Peyer's patch (tissue), 4 donors: ENCODE measurements at places on chromosomes 5 and 9. TPM values are rescaled to one million over a fixed set of nuclear protein-coding genes. Genes with fewer than 3 reads are reported as not detected.

DNA sequence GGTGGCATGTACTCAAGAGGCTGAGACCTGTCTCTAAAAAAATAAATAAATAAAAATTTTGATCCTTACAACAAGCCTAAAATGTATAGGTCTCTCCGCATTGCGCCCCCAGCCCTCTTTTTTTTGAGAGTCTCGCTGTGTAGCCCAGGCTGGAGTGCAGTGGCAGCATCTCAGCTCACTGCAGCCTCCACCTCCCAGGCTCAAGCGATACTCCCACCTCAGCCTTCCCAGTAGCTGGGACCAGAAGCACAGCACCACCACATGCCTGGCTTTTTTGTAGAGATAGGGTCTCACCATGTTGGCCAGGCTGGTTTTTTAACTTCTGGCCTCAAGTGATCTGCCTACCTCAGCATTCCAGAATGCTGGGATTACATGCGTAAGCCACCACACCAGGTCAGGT is 2.2 kb upstream of the GARIN3 start:
- H3K4me3 ChIP-seq: no peak overlapping the region
- no peaks in the 10 kb centered on the region for H3K36me3 ChIP-seq
- H3K27me3 ChIP-seq: no peaks in the 10 kb centered on the region
- no peak for DNase-seq
- no peak overlapping the region for H3K27ac ChIP-seq

DNA sequence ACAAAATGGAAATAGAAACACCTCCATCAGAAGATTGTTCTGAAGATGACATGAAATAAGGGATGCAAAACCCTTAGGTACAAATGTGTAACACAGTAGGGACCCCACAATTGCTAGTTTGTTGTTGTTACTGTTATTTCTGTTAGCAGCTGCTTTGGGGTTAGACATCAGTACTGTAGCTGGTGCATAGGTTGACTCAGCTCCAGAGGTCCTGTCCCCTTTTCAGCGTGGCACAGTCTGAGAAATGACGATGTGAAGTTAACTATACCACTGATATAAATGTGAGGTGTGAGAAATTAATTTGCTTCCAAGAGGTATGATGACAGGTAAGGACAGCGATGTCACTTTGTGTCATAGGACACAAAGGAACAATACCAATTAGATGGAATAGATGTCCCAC is 384.6 kb upstream of the KLF4 start:
- H3K27me3 ChIP-seq: no peaks in the 10 kb centered on the region
- no peaks in the 10 kb centered on the region for H3K4me1 ChIP-seq
- H3K36me3 ChIP-seq: no peaks in the 10 kb centered on the region

- H3K4me1 ChIP-seq: peaks cover 3% of the 10 kb centered on the region
- no peaks in the 10 kb centered on the region for H3K36me3 ChIP-seq
- no peak overlapping the region for H3K4me3 ChIP-seq
- H3K27me3 ChIP-seq: no peaks in the 10 kb centered on the region
These were observed 32.6 kb downstream of the CORO2A start for GRCh38 chr9:98159790-98160189.

DNA sequence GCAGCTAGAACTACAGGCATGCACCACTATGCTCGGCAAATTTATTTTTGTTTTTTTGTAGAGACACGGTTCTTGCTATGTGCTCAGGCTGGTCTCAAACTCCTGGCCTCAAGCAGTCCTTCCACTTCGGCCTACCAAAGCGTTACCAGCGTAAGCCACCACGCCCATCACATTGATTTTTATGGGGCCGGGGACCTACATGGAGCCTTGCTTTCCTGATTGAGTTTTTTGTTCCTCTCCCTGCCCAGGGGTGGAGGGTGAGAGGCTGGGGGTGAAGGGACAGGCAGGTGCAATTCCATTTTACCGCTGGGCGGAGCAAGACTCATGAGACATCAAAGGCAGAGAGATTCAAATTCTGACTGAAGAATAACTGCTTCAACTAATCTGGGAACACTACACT is 1.9 kb downstream of the ALDH1B1 start:
- no peak overlapping the region for H3K4me3 ChIP-seq
- no peak for DNase-seq
- no peak overlapping the region for H3K27ac ChIP-seq
- H3K4me1 ChIP-seq: no peaks in the 10 kb centered on the region

The PLPPR1 gene
- total RNA-seq: not detected
